ENCODE measurements at places on chromosomes 6 and 20. TPM values are rescaled to one million over a fixed set of nuclear protein-coding genes. Genes with fewer than 3 reads are reported as not detected.

- no peak for DNase-seq
- H3K4me3 ChIP-seq: no peak overlapping the region
- H3K27me3 ChIP-seq: no peaks in the 10 kb centered on the region
- H3K36me3 ChIP-seq: no peaks in the 10 kb centered on the region
Measured at GRCh38 chr20:36655004-36655403, 9.0 kb upstream of the SLA2 start.

GRCh38 chr20:43915211-43916072 lies 790 bp downstream of the TOX2 start:
- peak overlapping the region; percentile 3 for H3K4me3 ChIP-seq
- H3K27ac ChIP-seq: peak overlapping the region; percentile 11
- H3K36me3 ChIP-seq: no peaks in the 10 kb centered on the region
- peaks cover 44% of the 10 kb centered on the region for H3K27me3 ChIP-seq
- DNase-seq: peak; percentile 30
- H3K4me1 ChIP-seq: peaks cover 11% of the 10 kb centered on the region

DNA sequence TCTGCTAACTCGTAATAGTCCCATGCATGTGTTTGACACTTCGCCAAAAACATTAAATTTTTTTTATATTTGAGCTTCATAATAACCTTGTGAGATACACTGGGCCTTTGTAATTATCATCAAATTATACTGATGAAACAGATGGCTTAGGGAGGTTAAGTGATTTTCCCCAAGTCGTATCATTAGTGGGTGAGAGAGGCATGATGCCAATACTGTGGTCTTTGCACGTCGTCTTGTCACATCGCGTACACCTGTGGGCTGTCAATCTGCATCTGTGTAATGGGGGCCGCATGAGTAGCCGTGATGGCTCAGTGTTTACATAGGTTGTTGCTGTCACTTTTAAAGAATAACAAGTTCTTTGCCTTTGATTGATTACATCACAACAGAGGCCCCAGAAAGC lies 1.7 kb downstream of the PRL start:
- no peak overlapping the region for H3K27ac ChIP-seq
- H3K36me3 ChIP-seq: no peaks in the 10 kb centered on the region
- H3K4me3 ChIP-seq: no peak overlapping the region
- DNase-seq: no peak
- no peaks in the 10 kb centered on the region for H3K27me3 ChIP-seq

GRCh38 chr6:99019381-99019780 lies 71.6 kb upstream of the FBXL4 start:
- no peak overlapping the region for H3K4me3 ChIP-seq
- DNase-seq: no peak
- no peaks in the 10 kb centered on the region for H3K4me1 ChIP-seq
- H3K36me3 ChIP-seq: no peaks in the 10 kb centered on the region
- H3K27ac ChIP-seq: no peak overlapping the region
- no peaks in the 10 kb centered on the region for H3K27me3 ChIP-seq

Gene DNAJC5
- total RNA-seq: 68.4 TPM

Gene IL17F
- not detected for total RNA-seq

Gene TCF19
- 5.2 TPM for total RNA-seq
